ENCODE measurements at places on chromosomes 3 and 15.

GRCh38 chr3:68876112-68876713 lies 56.1 kb downstream of the TAFA4 start:
- DNase-seq, result peak; percentile 18

DNA sequence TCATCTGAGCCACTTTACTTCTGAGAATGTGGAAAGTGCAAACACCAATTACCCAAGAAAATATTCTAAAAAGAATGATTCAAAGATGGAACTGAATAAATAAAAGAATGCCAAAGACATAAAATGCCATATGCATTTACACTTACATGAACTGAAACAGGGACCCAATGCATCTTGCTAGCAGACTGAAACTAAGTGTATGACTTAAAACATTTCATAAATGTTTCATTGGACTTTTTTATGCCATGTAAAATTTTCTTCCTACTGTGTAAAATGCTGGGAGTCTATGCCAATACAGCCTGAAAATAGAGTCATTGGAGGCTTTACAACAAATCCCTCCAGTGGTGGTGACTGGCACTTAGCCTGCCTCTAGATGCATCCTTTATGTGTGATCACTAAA lies 735.1 kb upstream of the CCDC54 start:
- DNase-seq, result no peak

GRCh38 chr3:69328103-69328962 lies 57.6 kb downstream of the FRMD4B start:
- no peak for DNase-seq

- no peak for DNase-seq
These were observed 891 bp downstream of the RFT1 start for GRCh38 chr3:53129344-53129743.

GRCh38 chr3:49804141-49805041 lies 1.3 kb downstream of the INKA1 start:
- DNase-seq, result no peak

- DNase-seq, result no peak
These were observed 87.4 kb downstream of the TRIM42 start for GRCh38 chr3:140765246-140765645.

- DNase-seq, result no peak
These were observed 740.5 kb downstream of the EPHA3 start for GRCh38 chr3:89847955-89848354.

GRCh38 chr3:134359121-134360010 lies 14.9 kb downstream of the AMOTL2 start:
- DNase-seq, result no peak

- no peak for DNase-seq
These were observed 4.9 kb upstream of the CFAP100 start for GRCh38 chr3:126389794-126390146.

DNA sequence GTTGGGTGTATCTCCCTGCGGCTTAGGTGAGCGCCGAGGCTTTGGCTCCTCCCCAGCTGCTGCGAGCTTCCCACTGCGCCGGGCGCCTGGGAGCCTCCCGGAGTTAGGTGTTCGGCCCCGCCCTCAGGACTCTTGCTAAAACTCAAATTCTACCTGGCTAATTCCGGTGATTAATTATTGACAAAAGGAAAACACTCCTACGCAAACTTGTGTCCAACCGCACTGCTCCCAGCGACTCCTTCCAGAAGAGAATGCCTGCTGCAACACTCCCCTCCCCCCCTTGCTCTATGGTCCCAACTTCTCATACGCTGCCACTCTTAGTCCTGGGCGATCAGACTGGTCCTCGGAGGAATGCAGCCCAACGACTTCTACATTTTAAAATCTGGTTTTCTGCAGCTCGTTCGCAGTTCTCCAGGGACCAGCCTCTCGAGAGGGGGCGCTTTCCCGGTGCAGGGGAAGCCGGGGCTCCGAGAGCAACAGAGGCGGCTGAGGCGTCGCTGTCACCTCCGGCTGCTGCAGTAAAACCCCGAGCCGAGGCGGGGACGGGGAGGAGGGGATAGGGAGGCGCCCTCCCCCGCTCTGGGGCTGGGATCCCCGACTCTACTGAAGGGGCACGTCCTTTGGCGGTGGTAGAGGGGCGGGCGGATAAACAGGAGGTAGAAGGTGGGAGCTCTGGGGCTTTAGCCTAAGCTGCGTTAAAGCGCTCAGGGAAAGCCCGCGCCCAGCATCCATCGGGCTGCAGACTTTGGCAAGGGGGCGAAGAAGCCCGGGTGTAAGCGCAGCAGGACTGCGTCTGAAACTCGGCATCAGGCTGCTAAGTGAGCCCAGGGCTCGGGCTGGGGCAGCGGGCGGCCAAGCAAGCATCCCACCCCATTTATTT lies at the start of gene SPTSSB:
SPTSSB (minus strand) TSS at position 77 of the 880 bp plus-strand sequence. CDS start 25,194 bp downstream, outside the sequence.
- DNase-seq, result peak; percentile 47

DNA sequence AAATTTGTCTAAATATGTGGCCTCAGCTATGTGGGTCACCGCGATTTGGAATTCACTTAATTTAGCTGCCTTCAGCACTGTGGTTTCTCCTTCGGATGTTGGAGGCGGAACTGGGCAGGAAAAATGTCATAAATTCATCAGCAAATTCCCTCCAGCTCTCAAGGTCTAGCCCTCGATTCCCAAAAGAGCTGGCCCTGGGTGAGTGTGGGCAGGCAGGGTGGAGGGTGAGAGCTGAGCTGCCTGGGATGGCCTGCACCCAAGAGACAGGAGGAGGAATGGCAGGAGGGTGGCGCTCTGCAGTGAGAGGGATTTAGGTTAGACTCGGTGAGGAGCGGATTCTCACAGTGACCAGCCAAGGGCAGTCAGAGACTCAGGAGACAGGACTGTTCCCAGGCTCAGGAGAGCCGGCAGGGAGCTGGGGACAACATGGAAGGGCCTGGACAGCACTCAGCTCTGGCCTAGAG lies 57.1 kb downstream of the FEM1B start:
- no peak for DNase-seq

DNA sequence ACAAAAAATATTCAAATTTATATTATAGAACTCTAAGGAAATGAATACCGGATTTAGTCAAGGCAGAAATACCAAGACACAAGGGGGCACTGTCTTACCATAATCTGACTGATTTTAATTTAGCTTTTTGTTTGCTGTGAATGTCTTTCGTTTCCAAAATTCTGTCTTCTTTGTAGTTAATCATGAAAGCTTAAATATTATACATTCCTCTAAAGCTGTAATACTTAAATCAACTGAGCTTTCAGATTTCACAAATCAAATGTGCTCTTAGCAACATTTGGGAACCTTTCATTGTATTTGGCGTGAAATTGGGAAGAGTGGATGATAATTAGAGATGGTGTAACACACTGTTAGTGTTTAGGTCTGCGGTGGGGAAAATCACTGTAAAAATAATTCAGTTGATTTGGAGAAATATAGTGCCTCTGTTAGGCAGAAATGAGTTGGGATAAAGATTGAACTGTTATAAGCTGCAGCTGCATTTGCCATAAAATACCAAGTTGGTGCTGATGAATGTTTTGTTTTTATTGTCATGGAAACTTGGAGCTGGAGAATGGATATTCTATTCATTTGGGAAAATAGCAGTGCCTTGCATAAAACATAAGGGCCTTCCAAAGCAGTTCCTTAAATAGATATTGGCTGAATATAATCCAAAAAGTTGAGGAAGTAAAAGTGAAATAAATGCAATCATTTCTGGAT lies 228.2 kb downstream of the TCF12 start:
- peak; percentile 18 for DNase-seq

- DNase-seq, result peak; percentile 45
These were observed 41.0 kb upstream of the LIMD1 start for GRCh38 chr3:45553469-45553974.

GRCh38 chr3:37544869-37545352 lies 316.8 kb upstream of the CTDSPL start:
- DNase-seq, result no peak

GRCh38 chr15:48010316-48010715 lies 110.5 kb upstream of the SLC24A5 start:
- no peak for DNase-seq

- DNase-seq, result no peak
These were observed 413.6 kb downstream of the ROBO1 start for GRCh38 chr3:79354179-79354688.

- no peak for DNase-seq
These were observed 33.9 kb downstream of the SNRK start for GRCh38 chr3:43320288-43320687.

GRCh38 chr15:57259568-57260040 lies 116.7 kb upstream of the CGNL1 start:
- DNase-seq, result no peak

GRCh38 chr3:106339551-106339950 lies 470.7 kb upstream of the CBLB start:
- DNase-seq, result no peak

- DNase-seq, result no peak
These were observed 827 bp downstream of the WNT5A start for GRCh38 chr3:55486101-55486856.

GRCh38 chr3:8629151-8630021 lies 15.2 kb downstream of the SSUH2 start:
- DNase-seq, result peak; percentile 60

- no peak for DNase-seq
These were observed 98.2 kb downstream of the MEIS2 start for GRCh38 chr15:37002041-37002672.

DNA sequence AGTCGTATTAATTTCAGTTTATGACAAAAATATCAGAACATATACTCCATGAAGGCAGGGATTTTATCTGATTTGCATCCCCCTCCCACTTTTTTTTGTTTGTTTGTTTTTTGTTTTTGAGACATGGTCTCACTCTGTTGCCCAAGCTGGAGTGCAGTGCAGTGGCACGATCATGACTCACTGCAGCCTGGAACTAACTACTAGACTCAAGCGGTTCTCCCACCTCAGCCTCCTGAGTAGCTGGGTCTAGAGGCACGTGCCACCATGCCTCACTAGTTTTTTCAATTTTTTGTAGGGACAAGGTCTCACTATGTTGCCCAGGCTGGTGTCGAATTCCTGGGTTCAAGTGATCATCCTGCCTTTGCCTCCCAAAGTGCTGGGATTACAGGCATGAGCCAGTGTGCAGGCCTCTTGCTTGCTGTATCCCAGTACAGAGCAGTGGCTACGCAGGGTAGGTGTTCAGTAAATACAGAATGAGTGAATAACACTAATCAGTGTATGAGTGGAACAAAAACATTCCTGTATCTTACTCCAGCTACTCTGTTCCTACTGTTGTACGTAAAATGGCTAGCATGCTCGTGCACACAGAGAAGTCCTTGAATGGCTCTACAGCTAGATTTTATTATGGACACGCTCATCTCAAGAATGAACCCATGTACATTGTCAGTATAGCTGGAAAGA lies 272.4 kb downstream of the FOXP1 start:
- DNase-seq, result no peak

- peak; percentile 31 for DNase-seq
These were observed at the start of gene THRB for GRCh38 chr3:24494618-24495325. THRB (minus strand) TSS chr3:24494850.

DNA sequence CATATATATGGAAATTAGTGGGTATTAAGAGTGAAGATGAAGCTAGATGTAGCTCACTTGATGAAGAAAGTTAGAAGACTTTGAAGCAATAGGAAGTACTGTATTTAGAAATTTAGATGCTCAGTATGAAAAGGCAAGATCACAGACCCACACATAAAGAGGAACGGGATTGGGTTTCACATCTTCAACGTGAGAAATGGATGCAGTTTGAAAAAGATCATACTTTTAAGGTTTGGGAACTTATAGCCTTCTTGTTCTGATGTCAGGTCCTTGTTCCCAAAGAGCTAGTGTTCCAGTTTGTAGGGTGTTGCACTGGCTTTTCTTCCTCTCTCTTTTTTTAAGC lies 16.7 kb downstream of the AP3S2 start:
- no peak for DNase-seq

- no peak for DNase-seq
These were observed 17.4 kb upstream of the LDHAL6B start for GRCh38 chr15:59189241-59189640.

DNA sequence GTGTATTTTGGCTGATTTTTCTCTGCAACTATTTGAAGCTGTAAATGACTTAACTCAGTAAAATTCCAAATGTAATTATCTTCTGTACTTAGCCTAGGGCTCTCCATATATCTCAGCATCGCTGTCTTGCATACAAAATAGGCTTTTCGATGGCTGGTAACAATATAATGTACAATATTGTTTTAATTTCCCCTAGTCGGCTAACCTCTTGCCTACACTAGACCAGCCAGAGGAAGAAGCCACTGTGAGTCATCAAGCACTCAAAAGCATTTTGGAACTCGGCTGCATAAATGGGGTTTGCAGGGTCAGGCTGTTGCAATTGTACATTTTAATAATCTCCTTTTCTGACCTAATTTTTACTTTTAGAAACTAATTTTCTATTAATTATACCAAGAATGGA lies 583.8 kb downstream of the FOXP1 start:
- no peak for DNase-seq

- no peak for DNase-seq
These were observed 356.2 kb downstream of the OCA2 start for GRCh38 chr15:27742751-27743477.
